ENCODE measurements at places on chromosomes 6 and 20. TPM values are rescaled to one million over a fixed set of nuclear protein-coding genes. Genes with fewer than 3 reads are reported as not detected.

PRICKLE4 gene
- not detected for total RNA-seq

LAMP5 gene
- total RNA-seq, result not detected

BHLHE23 gene
- not detected for total RNA-seq

ISM1 gene
- 0.77 TPM for total RNA-seq

SALL4 gene
- 0.92 TPM for total RNA-seq

BTN3A1 gene
- total RNA-seq, result 34.0 TPM

ETV7 gene
- 0.86 TPM for total RNA-seq

SLC17A4 gene
- not detected for total RNA-seq

UBD gene
- 0.50 TPM for total RNA-seq

GPSM3 gene
- total RNA-seq, result 67.8 TPM

Data from activated CD8-positive, alpha-beta T cell treated with anti-CD3 and anti-CD28 coated beads for 36 hours (primary cell).